ENCODE measurements at places on chromosomes 7 and 10. TPM values are rescaled to one million over a fixed set of nuclear protein-coding genes. Genes with fewer than 3 reads are reported as not detected.

Gene UTF1
- total RNA-seq: not detected

Gene OR9A2
- total RNA-seq: not detected

Gene UFSP1
- total RNA-seq: 2.7 TPM

Gene H2BK1
- total RNA-seq: not detected

Gene RBP4
- 0.19 TPM for total RNA-seq

Gene CLDN3
- 6.0 TPM for total RNA-seq

Gene DNAJC12
- total RNA-seq: 4.4 TPM

Gene LIPJ
- total RNA-seq: 0.42 TPM

Gene DPYSL4
- 0.28 TPM for total RNA-seq

Gene CLCN1
- 0.09 TPM for total RNA-seq

Gene STEAP1
- total RNA-seq: 0.33 TPM

Gene NPY4R2
- not detected for total RNA-seq

Gene VWDE
- 0.90 TPM for total RNA-seq

Gene PAX4
- not detected for total RNA-seq

All from thymus (tissue), 14 donors.